ENCODE measurements at places on chromosomes 2 and 18.
A peak's percentile ranks its signal among the peaks of the same experiment; 100 is the strongest.

DNA sequence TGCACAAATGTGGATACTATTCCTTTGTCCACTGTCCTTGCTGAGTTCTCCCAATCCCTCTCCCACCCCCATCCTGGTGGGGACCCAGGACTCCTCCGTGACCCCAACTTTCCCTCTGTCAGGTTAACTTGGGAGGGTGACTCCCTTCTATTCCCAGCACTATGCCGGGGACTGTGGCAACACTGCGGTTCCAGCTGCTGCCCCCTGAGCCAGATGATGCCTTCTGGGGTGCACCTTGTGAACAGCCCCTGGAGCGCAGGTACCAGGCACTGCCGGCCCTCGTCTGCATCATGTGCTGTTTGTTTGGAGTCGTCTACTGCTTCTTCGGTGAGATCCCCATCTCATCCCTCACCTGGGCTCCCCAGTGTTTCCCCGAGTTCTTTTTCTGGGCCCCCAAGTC, 739 bp downstream of the TMEM198 start:
- peak overlapping the region; percentile 79 for H3K4me3 ChIP-seq
- peak overlapping the region; percentile 94 for H3K27ac ChIP-seq
- H3K36me3 ChIP-seq, result peaks cover 19% of the 10 kb centered on the region
- DNase-seq, result no peak

- DNase-seq, result no peak
- H3K27me3 ChIP-seq, result peaks cover 6% of the 10 kb centered on the region
- H3K27ac ChIP-seq, result no peak overlapping the region
- H3K4me3 ChIP-seq, result no peak overlapping the region
- H3K36me3 ChIP-seq, result no peaks in the 10 kb centered on the region
These were observed 71.7 kb upstream of the TWIST2 start for GRCh38 chr2:238776003-238776760.

DNA sequence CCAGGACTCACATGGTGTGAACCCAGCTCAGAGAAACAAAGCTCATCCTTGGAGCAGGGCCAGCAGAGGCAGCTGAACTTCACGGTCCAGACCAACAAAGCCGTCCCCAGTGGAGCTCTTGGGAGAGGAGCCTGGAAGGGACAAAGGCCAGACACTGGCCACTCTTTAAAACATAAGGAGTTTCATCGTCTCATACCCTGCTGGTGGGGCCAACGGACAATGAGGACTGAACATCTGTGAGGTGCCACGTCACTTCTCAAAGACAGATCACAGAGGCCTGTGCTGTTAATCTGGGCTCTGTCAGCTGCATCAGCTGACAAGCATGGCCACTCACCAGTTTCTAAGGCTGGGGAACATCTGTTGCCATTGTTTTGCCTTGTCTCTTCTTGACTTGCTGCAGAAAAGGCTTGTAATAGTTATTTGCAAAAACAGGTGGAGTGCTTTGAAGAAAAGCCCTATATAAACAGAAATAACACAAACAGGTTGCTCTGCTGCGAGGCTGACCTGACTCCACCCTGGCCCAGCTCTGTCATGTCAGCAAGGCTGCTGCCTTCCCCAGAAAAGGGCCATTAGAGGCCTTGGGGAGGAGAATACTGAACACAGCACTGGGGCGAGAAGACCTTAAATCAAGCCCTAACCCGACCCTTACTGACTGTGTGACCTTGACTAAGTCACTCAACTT, 68.1 kb upstream of the DAPL1 start:
- no peaks in the 10 kb centered on the region for H3K4me1 ChIP-seq
- H3K36me3 ChIP-seq, result no peaks in the 10 kb centered on the region
- H3K27ac ChIP-seq, result no peak overlapping the region
- H3K27me3 ChIP-seq, result no peaks in the 10 kb centered on the region

DNA sequence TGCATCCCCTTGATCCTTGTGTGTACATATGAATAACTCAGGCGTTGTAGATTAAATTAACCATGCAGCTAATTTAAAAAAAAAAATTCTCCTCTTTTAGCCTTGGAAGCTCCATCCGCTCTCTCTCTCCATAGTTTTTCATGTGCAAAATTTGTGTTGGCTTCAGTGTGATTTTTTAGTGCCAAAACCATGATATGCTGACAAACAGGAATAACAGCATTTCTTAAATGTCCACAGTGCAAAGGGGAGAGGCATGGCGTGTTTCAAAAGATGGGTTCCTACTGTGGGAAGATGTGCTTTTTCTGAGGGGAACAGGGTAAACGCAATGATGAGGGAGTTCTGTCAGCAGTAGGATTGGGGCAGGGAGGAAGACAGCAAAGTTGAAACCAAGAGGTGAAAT, 247.0 kb downstream of the ICOS start:
- H3K4me3 ChIP-seq, result no peak overlapping the region
- no peak for DNase-seq
- no peaks in the 10 kb centered on the region for H3K27me3 ChIP-seq
- H3K27ac ChIP-seq, result no peak overlapping the region

DNA sequence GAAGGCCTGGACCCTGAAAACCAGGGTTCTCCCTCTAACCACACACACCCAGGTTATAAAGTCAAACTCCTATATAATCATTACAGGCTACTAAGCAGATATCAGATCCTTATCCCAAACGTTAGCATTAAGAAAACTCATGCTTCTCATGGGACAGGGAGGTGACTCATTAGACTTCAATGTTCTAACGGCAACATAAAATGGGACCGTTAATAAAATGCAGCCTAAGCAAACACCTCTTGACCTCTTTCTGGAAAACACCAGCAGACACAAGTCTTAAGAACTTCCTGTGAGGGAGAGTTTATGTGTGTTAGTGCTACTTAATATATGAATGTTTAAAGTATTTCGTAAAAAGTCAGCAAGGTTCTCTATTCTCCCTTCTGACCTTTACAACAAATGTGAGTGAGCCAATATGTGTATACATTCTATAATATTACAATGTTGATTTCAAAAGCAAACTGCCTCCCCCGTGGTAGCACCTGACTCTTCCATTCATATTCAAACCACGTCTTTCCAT, 31.7 kb downstream of the LPIN2 start:
- H3K27me3 ChIP-seq, result no peaks in the 10 kb centered on the region
- peak overlapping the region; percentile 62 for H3K27ac ChIP-seq
- H3K4me3 ChIP-seq, result peak overlapping the region; percentile 26
- no peak for DNase-seq

- H3K36me3 ChIP-seq, result no peaks in the 10 kb centered on the region
- no peaks in the 10 kb centered on the region for H3K4me1 ChIP-seq
- H3K27me3 ChIP-seq, result no peaks in the 10 kb centered on the region
- H3K27ac ChIP-seq, result no peak overlapping the region
- H3K4me3 ChIP-seq, result no peak overlapping the region
These were observed 218.4 kb downstream of the PDE1A start for GRCh38 chr2:182208421-182208820.

DNA sequence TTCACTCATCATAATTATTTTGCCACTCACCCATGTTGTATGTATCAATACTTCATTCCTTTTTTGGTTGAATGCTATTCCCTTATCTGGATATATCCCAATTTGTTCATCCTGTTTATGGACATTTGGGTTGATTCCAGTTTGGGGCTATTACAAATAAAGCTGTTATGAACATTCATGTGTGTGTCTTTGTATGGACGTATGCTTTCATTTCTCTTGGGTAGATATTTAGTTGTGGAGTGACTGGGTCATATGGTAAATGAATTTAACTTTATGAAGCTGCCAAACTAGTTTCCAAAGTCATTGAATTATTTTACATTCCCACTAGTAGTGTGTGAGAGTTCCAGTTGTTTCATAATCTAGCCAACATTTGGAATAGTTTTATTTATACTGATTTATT, 2.7 kb downstream of the FAM228B start:
- no peak for DNase-seq
- H3K36me3 ChIP-seq, result no peaks in the 10 kb centered on the region
- no peaks in the 10 kb centered on the region for H3K27me3 ChIP-seq
- no peak overlapping the region for H3K27ac ChIP-seq
- H3K4me3 ChIP-seq, result no peak overlapping the region

DNA sequence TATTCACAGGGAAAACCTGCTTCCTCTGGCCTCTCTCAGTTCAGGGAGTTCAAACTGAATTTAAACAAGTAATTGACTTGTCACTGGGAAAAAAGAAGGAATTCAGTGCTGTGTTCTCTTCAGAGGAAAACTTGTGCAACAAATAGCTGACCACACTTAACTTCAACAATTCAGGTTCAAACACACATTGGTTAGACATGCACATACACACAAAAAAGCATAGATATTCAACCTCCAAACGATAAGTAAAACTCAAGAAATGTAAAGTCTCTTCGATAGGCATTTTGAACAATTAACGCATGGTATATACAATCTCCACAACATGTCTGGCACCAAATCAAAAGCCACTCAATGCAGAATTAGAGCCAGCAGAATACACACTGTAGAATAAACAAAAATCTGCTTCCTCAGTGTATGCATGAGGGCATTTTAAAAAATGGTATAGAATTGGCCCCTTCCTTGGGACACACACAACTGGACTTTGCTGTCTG, 269.0 kb downstream of the TCF4 start:
- peak overlapping the region; percentile 89 for H3K27ac ChIP-seq
- DNase-seq, result no peak
- no peaks in the 10 kb centered on the region for H3K36me3 ChIP-seq
- H3K4me3 ChIP-seq, result peak overlapping the region; percentile 77
- H3K4me1 ChIP-seq, result peaks cover 55% of the 10 kb centered on the region
